ENCODE measurements at places on chromosomes 1 and 21.
A peak's percentile ranks its signal among the peaks of the same experiment; 100 is the strongest.

GRCh38 chr1:86757272-86757984 is 53.1 kb downstream of the SH3GLB1 start:
- DNase-seq: no peak

GRCh38 chr21:38145104-38145503 is 111.7 kb upstream of the KCNJ15 start:
- DNase-seq: no peak

- DNase-seq: no peak
Observed at GRCh38 chr1:211132721-211133392, 1.1 kb downstream of the KCNH1 start.

- DNase-seq: no peak
Observed at GRCh38 chr1:20729990-20730689, 2.4 kb downstream of the SH2D5 start.

- DNase-seq: no peak
Observed at GRCh38 chr21:45972353-45972715, 9.2 kb upstream of the COL6A1 start.

DNA sequence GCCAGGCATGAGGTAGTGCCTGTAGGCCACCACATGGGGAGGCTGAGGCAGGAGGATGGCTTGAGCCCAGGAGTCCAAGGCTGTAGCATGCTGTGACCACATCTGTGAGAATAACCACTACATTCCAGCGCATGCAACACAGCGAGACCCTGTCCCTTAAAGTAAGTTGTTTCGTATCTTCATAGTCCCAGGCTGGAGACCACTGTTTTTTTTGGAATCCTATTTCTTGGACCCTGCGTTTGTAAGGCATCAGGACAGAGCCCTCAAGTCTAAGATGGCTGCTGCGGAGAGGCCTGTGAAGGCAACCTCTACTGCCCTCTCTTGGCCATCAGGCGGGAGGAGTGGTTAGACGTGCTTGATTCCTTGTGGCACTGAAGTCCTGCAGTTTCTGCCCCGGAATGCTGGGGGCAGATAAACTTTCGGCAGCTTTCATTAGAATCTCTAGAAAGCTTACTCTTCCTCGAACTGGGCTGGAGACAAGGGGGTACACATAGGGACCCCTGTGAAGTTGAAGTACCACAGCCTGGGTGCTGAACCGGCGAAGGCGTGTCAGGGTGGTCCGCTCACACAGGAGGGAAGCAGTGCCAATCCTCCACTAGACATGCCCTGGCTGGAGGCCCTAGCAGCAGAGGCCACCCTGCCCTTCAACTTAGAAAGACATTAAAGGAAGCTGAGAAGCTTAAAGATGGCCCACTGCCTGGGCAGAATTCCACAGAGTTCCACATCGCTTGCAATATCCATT is 36.6 kb downstream of the RABIF start:
- DNase-seq: no peak

DNA sequence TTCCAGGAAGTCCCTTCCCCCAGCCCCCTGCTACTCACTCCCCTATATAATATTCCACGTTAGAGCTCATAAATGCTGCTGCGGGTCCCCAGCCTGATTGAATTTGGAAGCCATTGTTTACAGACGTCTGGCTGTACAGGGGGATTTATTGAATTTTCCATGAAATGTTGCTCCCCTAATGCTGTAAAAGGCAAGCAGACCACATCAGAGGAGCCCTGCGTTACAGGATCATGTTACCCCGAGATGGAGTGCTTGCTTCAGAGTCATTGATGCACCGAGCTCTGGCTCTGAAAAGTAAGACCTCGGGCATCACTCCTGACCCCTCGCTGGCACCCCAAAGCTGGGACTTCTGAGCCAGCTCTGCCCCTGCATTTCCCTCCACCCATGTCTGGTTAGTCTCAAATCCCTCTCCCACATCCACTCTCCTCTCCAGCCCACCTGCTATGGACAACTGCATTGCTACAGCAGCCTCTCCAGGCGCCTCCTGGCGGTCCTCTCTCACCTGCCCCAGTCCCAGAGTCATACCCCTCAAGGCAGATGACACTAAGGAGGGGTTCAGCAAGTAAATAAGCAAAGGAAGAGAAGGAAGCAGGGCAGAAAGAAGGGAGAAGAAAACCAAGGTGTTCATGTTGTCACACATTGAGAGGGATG is 127.8 kb downstream of the TMEM53 start:
- no peak for DNase-seq

DNA sequence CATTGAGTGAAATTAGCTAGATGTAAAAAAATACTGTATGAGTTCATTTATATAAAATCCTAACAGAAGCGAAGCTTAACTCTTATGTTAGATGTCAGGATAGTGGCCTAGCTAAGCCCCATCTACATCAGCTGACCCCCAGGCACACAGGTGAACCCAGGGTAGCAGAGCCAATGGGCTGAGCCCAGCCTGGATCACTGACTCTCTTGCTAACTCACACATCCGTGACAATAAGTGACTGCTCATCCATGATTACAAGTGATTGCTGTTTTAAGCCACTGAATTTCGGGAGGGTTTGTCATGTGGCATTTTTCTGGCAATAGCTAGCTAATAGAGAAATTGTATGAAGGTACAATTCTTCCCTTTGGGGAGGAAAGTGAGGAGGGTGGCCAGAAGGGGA is 55.2 kb upstream of the COG2 start:
- DNase-seq: no peak

GRCh38 chr21:37784591-37785318 is 131.5 kb downstream of the KCNJ6 start:
- DNase-seq: no peak

DNA sequence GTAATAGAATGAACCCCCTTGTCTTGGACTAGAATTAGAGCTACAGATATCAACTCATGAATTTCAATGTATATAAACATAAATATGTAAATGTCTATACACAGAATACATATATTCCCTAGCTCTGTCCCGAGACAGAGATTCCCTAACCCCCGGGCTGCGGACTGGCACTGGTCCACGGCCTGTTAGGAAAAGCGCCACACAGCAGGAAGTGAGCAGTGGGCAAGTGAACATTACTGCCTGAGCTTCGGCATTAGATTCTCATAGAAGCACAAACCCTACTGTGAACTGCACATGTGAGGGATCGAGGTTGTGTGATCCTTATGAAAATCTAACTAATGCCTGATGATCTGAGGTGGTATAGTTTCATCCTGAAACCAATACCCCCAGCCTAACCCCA is 51.2 kb downstream of the PIK3R3 start:
- no peak for DNase-seq

GRCh38 chr1:109193653-109194590 is 19.8 kb upstream of the SARS1 start:
- peak; percentile 33 for DNase-seq

DNA sequence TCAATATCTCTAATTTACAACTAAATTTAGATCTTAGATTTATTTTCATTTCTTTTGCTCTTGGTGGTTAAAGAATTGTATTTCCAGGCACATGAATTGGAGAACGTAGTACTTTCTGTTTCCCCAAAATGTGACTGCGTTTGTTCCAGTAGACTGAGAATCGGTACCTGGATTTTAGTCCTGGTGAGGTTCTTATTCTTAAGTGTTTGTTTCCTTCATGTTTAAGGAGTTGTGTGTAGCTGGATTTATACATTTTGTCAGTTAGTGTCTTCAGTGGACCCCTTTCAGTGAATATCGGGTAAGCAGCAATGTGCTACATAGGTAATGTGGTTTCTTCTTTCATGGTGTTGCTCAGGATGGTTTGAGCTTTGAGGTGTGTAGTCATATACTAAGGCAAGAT is 6.8 kb downstream of the MIER1 start:
- no peak for DNase-seq

DNA sequence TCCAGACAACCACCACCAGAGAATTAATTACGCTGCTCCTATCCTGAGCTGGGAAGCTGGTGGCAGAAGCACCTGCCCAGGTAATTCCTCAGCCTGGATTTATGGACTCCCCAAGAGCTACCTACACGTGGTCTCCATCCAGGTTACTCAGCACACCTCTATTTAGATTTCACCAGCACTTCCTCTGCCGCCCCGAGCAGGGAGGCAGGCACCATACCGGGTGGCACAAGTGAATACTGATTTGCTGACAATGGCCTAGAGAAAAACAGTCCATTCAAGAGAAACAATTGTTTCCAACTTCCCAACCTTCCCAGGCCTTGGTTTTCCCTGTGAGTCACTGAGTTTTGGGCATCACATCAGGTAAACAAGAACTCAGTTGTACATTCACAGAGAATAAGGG is 134.3 kb downstream of the MATN1 start:
- no peak for DNase-seq

DNA sequence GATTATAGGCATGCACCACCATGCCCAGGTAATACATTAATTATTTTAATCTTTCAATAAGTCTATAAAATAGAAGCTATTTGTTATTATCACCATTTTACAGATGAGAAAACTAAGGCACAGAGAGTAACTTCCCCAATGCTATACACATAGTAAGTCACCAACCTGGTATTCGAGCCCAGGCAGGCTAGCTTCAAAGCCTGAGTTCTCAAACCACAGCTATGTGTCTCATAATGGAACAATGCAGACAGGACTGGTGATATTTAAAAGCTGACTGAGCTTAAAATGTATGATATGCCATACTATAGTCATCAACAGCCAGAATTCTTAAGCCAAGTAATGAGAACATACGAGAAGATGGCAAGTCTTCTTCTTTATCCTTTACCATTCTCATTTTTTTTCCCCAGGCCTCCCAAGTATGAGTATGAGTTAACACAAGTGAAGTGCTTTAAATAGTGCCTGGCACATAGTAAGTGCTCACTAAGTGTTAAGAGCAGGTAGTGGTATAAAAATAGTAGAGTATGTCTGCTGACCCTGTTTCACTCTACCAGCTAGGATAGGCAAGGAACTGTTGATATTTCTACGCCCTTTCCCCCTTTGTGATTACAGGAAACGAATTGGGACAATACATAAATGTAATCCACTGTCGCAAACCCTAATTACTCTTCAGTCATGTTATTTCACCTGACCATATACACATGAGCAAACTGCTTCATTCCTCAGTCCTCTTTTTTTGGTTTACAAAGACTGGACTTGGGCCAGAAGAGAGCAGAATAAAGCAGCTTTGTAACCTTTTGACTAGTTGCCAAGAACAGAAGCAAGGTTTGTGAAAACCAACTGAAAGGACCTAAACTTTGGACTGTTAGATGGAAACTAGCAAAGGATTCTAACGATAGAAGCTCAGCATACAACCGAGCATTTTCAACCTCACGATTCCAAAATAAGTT is 9.5 kb downstream of the EYA3 start:
- DNase-seq: no peak

- DNase-seq: no peak
Observed at GRCh38 chr1:9426291-9426711, 113.0 kb upstream of the SLC25A33 start.

DNA sequence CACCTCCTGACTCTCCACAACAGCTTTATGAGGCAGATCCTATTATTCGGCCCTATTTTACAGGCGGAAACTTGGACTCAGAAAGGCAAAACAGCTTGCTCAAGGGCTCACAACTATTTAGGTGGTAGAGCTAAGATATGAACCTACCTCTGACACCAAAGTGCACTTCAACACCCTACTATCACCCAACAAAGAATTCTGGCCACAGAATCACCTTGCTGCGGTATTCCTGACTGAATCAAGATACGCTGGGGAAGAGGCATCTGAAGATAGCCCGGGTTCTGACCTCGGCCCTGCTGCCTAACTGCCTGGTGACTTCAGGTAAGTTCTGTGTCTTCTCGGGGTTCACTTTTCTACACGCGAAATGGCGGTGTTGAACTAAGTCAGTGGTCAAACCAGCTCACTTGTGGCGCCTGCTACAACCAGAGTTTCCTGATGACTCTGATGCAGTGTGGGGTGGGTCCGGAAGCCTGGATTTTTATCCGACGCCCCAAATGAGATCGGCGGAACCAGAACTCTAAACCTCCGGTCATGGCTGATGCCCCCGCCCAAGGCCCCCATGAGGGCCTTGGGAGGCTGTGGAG is 608 bp downstream of the PEF1 start:
- DNase-seq: no peak

- no peak for DNase-seq
Observed at GRCh38 chr1:205458777-205459566, 3.1 kb upstream of the BLACAT1 start.

DNA sequence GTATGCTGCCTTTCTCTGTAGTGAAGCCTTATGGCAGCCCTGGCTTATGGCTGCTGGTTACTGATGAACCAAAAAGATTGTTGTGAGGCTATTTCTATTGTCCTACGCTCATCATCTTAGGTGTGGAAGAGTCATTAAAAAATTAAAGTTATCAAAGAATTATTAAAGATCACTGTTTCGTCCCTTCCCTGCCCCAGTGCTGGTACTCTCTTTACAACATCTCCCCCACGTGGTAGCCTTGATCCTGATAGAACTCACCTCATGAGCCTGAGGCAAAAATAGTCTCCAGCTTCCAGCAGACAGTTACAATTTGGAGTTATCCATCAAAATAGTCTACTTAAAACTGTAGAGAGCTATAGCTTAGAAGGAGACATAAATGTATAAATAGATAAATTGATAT is 201.5 kb downstream of the S1PR1 start:
- DNase-seq: no peak

DNA sequence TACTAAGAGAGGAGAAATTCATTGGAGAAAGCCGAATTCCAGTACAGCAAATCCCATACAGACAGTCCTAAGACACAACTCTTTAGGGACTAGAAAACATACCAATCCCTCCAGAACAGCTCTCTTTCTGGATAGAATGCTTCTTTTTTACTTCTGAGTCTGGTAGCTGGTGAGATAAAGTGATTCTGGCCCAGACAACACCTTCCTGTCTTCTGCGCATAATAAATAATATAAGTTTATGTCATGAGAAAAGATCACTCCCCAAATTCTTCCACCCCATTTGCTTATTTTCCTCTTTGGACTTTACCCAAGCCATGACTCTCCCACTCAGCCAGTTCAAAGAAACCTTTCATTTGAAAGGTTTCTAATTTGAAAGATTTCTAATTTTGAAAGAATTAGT is 98.4 kb downstream of the EDEM3 start:
- no peak for DNase-seq

GRCh38 chr1:9250411-9251381 is 16.1 kb downstream of the H6PD start:
- no peak for DNase-seq

- no peak for DNase-seq
Observed at GRCh38 chr1:69406244-69406643, 161.5 kb upstream of the LRRC7 start.

- no peak for DNase-seq
Observed at GRCh38 chr1:218499011-218499691, 154.0 kb downstream of the TGFB2 start.

- no peak for DNase-seq
Observed at GRCh38 chr1:211503542-211503941, 11.6 kb upstream of the RD3 start.

DNA sequence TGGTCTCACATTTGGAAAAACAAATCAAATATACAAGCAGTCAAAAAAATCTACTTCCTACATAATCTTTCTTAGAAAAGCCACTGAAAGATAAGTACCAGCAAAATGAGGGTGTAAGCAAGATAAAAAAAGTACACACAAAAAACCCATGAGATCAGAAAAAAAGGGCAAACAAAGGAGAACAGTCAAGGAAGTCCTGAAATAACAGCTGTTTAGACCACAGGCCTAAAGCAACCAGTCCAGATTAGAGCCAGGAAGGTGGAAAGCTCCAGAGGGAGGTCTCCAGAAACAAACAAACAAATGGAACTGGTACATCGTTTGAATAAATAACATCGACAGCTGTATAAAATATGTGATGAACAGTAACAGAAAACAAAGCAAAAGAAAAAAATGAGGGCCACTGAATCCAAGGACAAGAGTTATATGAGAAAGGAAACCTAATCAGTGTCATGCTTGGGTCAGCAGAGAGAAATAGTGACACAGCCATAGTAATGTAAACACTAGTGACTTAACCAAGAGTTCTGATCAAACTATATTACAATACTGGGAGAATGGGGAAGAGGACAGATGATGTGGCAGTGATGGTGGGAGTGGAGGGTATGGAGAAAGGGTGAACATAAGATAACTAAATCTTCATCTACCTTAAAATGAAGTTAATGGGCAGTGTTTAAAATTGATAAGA is 67.5 kb downstream of the NVL start:
- DNase-seq: no peak
